HCT116 (cell line): ENCODE measurements at places on chromosomes 2 and 18. TPM values are rescaled to one million over a fixed set of nuclear protein-coding genes. Genes with fewer than 3 reads are reported as not detected.
A peak's percentile ranks its signal among the peaks of the same experiment; 100 is the strongest.

CRYGD gene
- total RNA-seq, result not detected

DNA sequence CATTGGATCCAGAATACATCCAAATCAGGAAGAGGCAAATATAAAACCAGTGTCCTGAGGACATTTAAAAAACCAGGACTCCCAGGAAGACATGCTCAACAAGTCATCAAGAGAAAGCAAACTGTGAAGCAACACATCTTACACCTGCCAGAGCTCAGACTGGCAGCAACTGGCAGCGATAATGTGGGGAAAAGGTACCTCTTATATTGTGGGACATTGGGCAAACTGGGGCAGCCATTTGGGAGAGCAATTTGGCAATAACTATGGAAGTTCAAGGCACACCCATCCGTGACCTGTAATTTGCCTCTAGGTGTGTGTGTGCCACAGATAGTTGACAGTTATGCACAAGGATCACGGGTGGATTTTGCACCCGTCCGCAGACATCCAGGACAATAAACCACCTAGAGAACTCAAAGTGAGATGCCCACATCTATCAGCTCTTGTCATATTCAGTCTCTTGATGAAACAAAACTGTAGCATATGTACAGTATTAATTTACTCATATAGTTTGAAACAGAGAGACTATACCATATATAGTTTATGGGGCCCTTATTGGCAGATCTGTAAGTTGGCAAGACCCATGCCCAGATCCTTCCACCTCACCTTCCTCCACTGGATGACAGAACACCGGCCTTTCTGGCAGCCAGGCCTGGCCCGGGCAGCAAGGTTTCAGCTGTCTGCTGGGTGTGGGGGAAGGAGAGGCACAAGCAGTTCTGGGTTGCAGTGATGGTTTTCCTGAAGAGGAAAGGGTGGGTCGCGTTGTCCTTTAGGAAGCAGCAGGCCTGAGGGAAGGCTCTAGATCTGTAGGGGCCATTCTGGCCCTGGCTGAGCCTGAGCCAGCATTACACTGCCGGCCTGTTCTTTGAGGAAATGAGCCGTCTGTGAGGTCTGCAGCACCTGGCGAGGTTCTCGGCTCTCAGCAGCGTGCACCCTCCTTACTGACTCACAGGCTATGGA is 18.8 kb downstream of the HJURP start:
- DNase-seq, result no peak

GRCh38 chr2:11866358-11867335 is 120.2 kb downstream of the LPIN1 start:
- DNase-seq, result no peak

DNA sequence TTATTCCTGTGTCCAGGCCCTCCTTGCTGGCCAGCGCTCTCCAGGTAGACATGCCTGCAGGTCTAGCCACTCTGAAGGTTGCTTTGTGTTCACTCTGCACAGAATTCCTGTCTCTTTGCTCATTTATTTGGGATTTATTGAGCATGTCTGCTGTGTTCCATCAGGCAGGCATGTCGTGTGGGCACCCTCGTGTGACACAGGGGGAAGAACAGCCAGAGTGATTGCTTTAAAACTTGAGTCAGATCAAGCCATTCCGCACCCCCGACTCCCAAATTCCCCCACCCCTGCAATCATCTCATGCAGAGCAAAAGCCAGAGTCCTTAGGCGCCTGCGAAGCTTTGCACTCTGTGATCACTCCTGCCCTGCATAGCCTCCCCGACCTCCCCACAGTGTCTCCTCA is 44.7 kb upstream of the SIX2 start:
- no peak for DNase-seq

GRCh38 chr18:3584266-3584861 is 134.4 kb downstream of the TGIF1 start:
- no peak for DNase-seq

IL1RL2 gene
- total RNA-seq, result not detected

TANC1 gene
- total RNA-seq, result 15.1 TPM

GRCh38 chr2:65979446-65979845 is 455.5 kb upstream of the MEIS1 start:
- no peak for DNase-seq

DNA sequence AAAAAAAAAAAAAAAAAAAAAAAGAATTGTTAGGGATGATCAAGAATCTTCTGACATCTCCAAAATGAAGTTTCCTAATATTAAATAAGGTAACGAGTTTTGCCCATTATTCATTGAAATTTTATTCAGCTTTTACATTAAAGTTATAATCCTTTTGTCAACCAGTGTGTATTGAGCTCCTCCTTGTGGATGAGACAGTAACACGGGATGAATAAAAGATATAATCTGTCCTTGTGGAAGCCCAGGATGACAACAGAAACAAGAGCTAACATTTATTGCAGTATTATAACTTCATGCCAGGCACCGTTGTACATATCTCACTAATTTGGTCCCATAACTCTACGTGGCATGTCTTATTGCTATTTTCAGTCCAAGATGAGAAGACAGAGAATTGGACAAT is 33.4 kb upstream of the SERPINB7 start:
- no peak for DNase-seq

CIDEA gene
- total RNA-seq, result not detected

DNA sequence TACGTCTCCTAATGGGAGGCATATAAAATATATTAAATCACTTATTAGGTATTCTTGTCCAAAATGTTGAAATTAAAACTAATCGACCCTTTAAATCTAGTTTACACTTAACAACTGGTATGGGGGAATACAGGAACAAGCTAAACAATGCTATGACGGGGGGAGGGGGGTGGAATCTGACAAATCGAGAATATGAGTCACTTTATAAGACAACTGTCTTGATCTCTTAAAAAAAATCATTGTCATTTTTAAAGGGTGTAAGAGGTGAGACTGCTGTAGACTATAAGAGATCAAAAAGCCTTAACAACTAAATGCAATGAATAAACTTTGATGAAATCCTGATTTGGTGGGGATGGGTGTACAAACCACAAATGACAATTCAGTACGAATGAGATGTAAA is 6.0 kb downstream of the MAP3K2 start:
- DNase-seq, result no peak

- no peak for DNase-seq
These were observed 73.5 kb upstream of the C2orf15 start for GRCh38 chr2:99067871-99068625.

GRCh38 chr2:25257032-25257552 is 84.6 kb downstream of the DNMT3A start:
- no peak for DNase-seq

DNA sequence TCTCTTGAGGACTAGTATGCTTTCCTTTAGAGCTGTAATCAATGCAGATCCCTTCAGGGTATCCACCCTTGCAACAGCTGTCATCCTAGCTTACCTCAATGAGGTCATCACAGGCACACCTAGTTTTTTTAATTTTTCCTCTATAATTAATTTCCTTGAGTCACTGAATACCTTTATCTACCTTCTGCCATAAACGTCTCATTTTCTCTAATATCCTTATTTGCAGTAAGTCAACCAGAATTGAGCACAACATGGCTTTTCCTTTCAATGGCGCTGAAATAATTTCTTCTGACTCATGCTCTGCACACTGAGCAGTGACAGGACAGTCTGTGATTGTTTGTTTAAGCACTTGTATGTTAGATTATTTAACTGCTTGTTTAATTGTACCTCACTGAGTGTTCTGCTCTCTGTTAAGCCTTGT is 49.4 kb downstream of the ETAA1 start:
- no peak for DNase-seq

PNKD gene
- total RNA-seq, result 58.1 TPM

WNT10A gene
- 1.5 TPM for total RNA-seq

ACTR2 gene
- total RNA-seq, result 199 TPM

- DNase-seq, result no peak
These were observed 110.0 kb downstream of the COL4A4 start for GRCh38 chr2:227054006-227054405.

DNA sequence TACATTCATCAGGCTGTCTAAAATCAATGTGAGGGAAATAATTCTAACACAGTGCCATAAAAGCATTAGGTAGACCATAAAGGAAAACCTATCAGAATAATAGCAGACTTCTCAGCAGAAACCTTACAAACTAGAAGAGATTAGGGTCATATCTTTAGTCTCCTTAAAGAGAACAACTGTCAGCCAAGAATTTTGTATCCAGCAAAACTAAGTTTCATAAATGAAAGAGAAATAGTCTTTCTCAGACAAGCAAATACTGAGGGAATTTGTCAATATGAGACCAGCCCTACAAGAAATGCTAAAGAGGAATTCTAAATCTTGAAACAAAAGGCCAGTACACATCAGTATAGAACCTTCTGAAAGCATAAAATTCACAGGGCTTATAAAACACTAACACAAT is 482.0 kb downstream of the SATB2 start:
- DNase-seq, result no peak

GRCh38 chr18:24075767-24076597 is 61.4 kb downstream of the TTC39C start:
- peak; percentile 96 for DNase-seq

DNA sequence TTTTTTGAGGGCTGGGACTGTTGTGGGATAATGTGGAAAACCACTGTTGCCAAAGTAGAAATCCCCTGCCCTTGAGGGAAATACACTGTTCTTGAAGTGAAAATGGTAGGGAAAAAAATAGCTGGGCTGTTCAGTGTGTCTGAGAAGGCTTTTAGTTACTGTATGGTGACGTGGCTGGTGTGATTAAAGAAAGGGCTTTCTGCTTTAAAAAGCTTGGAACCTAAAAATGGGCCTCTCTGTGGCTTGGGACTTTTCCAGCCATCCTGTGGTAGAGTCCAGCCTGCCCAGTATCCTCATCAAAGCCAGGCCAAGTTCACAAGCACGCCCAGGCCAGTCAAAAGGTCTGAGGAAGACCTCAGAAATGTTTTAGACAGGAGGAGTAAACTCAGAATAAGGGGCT is 6.8 kb downstream of the MGAT5 start:
- DNase-seq, result no peak

GPR39 gene
- 5.1 TPM for total RNA-seq

- no peak for DNase-seq
These were observed 120.5 kb upstream of the CXCR4 start for GRCh38 chr2:136238286-136239078.
